ENCODE measurements at places on chromosomes 11 and 22.

- DNase-seq, result no peak
These were observed 21.2 kb upstream of the B3GAT1 start for GRCh38 chr11:134433251-134433650.

DNA sequence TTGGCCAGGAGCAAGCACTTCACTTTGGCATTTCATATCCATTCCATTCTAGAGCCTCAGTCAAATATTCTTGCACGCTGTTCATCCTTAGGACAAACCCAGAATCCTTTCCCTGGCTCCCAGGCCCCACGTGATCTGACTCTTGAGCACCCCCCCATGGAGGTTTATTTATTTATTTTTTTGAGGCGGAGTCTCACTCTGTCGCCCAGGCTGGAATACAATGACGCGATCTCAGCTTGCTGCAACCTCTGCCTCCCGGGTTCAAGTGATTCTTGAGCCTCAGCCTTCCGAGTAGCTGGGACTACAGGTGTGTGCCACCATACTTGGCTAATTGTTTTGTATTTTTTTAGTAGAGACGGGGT, 12.7 kb upstream of the TSGA10IP start:
- no peak for DNase-seq

- no peak for DNase-seq
These were observed 38.5 kb downstream of the GAB2 start for GRCh38 chr11:78379039-78379670.

GRCh38 chr11:36268337-36268985, 20.8 kb downstream of the COMMD9 start:
- no peak for DNase-seq

DNA sequence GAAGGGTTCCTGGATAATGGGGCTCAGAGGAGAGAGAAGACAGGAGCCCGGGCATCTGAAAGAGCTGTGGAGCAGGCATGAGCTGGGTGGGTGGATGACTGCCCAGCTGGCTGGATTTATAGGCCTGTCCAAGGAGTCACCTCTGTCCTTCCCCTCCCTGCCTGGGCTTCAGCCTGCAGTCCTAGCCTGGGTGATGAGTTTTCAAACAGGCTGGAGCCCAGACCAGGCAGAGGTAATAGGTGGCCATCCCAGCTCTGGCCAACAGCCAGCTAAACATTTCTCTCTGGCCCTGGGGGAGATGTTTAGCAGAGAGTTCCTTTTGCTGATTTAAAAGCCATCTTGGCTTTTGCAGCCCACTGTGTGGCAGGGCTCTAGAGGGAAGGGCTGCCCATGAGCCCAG, 5.4 kb downstream of the C11orf96 start:
- no peak for DNase-seq

GRCh38 chr11:110478410-110478809, 48.7 kb downstream of the FDX1 start:
- DNase-seq, result no peak

GRCh38 chr11:47318166-47318565, 34.3 kb downstream of the MYBPC3 start:
- DNase-seq, result no peak

DNA sequence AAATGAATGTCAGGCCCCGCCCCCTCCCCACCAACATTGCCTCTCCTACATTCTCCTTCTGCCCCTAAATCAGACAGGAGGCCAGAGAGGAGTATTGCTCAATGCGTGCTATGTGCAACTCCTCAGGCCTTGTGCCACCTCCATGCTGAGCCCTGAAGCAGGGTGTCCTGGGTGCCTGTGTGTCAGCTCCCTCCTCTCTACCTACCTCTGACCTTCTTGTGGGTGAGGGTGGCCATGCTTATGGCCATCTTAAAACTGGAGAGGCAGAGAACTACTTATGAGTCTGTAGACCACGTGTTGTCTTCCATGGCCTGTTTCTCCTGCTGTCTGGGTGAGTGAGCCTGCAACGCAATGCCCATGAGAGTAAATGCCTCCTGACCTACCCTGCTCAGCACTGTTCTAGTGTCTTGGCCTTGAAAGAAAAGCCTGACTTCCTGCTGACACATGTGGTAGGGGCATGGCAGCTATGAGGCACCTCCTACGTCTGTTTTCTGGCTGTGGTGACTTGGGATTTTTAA, 10.5 kb downstream of the MCAM start:
- DNase-seq, result no peak

DNA sequence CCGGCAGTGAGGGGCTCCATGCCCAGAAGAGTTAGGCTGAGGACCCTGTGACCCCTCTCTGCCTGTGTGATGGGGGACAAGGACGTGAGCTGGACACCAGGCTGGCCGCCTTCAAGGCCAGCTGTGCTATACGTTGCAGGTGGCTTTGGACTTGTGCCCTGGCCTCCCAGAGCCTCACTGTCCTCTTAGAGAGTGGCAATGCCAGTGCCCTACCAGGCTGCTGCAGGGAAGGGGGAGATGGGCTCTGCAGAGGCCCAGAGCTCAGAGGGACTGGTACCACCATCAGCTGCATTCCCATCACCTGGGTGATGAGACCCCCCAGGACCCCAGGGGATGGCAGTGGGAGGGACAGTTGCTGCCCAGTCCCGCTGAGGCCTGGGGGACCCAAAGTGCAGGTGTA, 90.4 kb upstream of the SHISAL1 start:
- no peak for DNase-seq

- DNase-seq, result no peak
These were observed 695.5 kb downstream of the FAM181B start for GRCh38 chr11:82038154-82038553.

- no peak for DNase-seq
These were observed 2.2 kb upstream of the KCNQ1OT1 start for GRCh38 chr11:2701898-2702434.

GRCh38 chr11:19161651-19162050, 40.1 kb downstream of the CSRP3 start:
- no peak for DNase-seq

- DNase-seq, result no peak
These were observed 27.9 kb upstream of the LRRC32 start for GRCh38 chr11:76698321-76699043.

GRCh38 chr11:19511413-19512183, 201.0 kb upstream of the NAV2 start:
- DNase-seq, result no peak

DNA sequence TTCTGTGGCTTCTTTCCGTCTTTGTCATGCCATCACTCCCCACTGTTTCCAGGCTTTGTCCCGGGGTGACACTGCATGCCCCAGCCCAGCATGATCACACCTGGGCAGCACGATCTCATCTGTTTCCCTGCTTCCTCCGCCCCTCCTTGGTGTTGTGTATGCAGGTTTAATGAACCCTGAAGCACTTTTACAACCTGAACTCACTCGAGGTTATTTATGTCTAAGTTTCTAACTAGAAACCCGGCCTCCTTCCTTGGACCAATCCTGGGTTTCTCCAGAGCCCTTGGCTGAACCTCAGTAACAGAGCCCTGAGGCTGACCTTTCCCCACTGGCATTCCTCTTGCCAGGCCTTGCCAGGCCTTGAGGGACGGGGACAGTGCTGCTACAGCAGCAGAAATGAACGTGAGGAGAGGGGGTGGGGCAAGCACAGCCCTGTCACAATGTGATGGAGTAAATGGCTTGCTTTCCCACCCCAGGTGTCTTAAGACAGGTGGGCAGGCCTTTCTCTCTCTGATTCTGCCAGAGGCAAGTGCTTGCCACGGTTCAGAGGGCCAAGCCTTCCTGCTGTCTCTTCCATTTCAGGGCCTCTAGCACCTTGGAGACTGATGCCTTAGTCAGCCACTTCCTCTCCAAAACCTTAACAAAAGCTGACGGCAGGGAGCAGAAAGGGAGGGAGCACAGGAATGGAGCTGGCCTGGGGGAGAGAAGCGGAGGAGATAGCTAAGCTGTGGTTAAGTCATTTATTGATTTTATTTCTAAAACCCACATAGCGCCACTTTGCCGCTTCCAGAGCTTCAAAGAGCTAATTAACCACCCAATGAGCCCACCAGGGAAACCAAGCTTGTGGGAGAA, 3.1 kb upstream of the PYGM start:
- DNase-seq, result no peak

- DNase-seq, result no peak
These were observed 20.6 kb downstream of the MRPL23 start for GRCh38 chr11:1967641-1968225.

DNA sequence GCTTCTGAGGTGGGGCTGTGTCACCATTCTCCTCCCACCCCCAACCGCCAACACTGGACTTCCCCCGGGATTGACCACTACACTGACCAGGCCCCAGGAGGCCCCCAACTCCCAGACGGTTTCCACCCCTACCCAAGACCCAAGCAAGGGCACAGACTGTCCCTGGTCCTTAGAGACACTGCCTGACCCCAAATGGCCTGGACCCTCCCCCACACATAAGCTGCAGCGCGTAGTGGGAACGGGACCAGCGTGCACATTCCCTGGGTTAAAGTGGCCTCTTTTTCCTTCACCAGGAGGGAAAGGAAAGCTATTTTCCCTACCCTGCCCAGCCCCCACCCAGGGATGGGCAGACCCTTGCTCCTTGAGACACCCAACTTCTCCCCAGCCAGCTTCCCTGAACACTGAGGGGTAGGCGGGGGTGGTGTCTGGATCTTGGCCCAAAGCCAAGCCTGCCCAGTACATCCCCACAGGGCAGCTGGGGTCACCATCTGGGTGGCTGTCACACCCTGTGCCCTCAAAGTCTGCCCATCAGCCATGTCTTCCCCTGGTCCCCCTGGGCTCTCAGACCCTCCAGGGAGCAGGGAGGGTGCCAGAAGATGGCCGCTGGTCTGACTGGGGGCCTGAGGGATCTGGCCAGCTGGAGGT, 1.6 kb upstream of the MAPK12 start:
- no peak for DNase-seq

- DNase-seq, result no peak
These were observed 56.2 kb downstream of the SOX6 start for GRCh38 chr11:16299884-16300782.

- peak; percentile 7 for DNase-seq
These were observed 25.2 kb downstream of the OR51E2 start for GRCh38 chr11:4672470-4672869.

- DNase-seq, result no peak
These were observed 3.1 kb downstream of the NAP1L4 start for GRCh38 chr11:2989006-2989405.

DNA sequence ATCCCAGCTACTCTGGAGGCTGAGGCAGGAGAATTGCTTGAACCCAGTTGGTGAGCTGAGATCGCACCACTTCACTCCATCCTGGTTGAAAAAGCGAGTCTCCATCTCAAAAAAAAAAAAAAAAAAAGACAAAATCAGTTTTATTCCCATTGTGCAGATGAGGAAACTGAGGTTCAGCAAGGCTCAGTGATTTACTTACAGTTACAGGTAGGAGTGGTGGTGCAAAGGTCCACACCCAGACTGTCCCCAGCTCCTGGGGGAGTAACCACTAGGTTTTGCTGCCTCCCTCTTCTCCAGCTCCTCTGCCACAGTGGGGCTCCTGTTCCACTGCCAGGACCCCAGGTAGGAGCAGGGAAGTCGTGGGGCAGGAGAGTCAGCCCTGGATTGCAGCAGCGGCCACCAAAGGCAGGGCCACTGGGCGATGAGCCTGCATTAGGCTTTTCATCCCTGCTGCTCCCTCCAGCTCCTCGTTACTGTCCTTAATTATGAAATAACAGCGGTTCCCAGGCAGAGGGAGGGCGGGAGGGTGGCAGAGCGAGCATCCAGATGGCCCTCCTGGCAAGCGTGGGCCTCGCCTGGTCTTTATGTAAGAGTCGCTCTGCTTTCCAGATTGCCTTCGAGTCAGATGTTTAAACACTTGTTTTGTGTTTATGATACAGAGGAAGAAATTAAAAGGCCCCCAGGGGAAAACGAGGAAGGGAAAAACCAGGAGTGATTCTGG, 15.5 kb upstream of the RASD2 start:
- DNase-seq, result no peak

GRCh38 chr11:77506857-77507256, 33.0 kb upstream of the PAK1 start:
- DNase-seq, result peak; percentile 86

DNA sequence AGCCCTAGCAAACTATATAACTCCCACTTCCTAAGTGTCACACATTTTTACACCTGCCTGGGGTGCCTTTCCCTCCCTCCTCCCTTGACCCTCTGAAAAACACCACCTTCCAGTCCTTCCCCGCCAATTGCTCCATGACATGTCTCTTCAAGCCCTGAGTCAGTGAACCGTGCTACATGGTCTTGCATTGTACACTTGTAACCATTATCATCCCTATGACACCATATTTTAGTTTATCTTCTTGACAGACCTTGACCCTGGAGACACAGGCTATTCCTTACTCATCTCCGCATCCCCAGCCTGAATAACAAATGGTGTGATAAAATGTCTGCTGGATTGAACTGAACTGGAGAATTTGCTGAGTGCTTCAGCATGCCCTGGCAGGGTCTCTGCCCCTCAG, 36.9 kb downstream of the TNKS1BP1 start:
- DNase-seq, result no peak

GRCh38 chr22:49010070-49010863, 817.4 kb downstream of the BRD1 start:
- DNase-seq, result no peak

DNA sequence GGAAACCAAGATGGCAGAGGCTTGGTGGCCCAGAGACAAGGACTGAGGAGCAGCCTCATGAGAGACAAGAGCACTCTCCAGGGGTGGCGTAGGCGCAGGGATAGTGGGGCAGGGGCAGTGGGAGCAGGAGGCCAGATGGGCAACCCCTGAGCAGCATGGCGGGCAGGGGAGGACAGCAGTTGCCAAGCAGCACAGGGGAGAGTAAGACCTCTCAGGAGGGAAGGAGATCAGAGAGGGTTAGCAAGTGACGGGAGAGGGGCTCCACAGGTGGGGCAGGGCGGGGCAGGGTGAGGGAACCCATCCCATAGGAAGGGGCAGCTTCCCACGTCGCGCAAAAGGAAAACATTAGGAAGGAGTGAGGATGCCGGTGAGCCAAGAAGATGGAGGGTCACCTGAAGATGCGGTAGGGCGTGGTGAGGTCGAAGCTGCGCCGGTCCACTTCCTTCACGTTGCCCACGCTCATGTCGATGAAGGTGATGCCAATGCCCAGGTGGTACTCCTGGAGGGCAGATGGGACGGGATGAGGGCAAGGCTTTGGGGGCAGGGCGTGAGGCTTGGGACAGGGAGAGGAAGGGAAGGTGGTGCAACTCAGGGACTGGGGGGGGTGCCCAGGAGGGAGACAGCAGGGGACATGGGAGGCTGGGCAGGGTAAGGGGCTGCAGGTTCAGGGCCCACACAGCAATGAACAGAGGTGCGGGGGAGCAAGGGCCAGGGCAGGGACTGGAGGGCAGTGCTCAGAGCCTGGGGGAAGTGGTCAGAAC, 35.4 kb upstream of the PDE2A start:
- DNase-seq, result no peak

All from LoVo (cell line).